Lung (tissue), 17 donors: ENCODE measurements at places on chromosomes 1 and 21. TPM values are rescaled to one million over a fixed set of nuclear protein-coding genes. Genes with fewer than 3 reads are reported as not detected.
A peak's percentile ranks its signal among the peaks of the same experiment; 100 is the strongest.

Gene OR2L13
- total RNA-seq, result not detected

Gene NBPF26
- 29.2 TPM for total RNA-seq

Gene DIRAS3
- 3.5 TPM for total RNA-seq

Gene AMY1A
- total RNA-seq, result 10.4 TPM

Gene RNU1-4
- total RNA-seq, result 3,134 TPM

Gene PHF13
- total RNA-seq, result 8.9 TPM

Gene SYT14
- not detected for total RNA-seq

Gene TAS1R1
- 0.21 TPM for total RNA-seq

Gene SLC9A1
- 19.3 TPM for total RNA-seq

Gene TLR5
- total RNA-seq, result 21.2 TPM

Gene NTMT2
- total RNA-seq, result not detected

Gene FAM72D
- total RNA-seq, result 0.60 TPM

GRCh38 chr21:38909929-38910328 is 104.2 kb downstream of the ETS2 start:
- H3K4me1 ChIP-seq, result peaks cover 29% of the 10 kb centered on the region
- no peaks in the 10 kb centered on the region for H3K27me3 ChIP-seq
- H3K4me3 ChIP-seq, result no peak overlapping the region
- no peak for DNase-seq
- peak overlapping the region; percentile 69 for H3K27ac ChIP-seq
- no peaks in the 10 kb centered on the region for H3K36me3 ChIP-seq

- H3K4me3 ChIP-seq, result no peak overlapping the region
- peak overlapping the region; percentile 33 for H3K27ac ChIP-seq
- no peak for DNase-seq
- H3K4me1 ChIP-seq, result peaks cover 9% of the 10 kb centered on the region
- no peaks in the 10 kb centered on the region for H3K27me3 ChIP-seq
Measured at GRCh38 chr1:91011726-91012125, 10.1 kb downstream of the ZNF644 start.

DNA sequence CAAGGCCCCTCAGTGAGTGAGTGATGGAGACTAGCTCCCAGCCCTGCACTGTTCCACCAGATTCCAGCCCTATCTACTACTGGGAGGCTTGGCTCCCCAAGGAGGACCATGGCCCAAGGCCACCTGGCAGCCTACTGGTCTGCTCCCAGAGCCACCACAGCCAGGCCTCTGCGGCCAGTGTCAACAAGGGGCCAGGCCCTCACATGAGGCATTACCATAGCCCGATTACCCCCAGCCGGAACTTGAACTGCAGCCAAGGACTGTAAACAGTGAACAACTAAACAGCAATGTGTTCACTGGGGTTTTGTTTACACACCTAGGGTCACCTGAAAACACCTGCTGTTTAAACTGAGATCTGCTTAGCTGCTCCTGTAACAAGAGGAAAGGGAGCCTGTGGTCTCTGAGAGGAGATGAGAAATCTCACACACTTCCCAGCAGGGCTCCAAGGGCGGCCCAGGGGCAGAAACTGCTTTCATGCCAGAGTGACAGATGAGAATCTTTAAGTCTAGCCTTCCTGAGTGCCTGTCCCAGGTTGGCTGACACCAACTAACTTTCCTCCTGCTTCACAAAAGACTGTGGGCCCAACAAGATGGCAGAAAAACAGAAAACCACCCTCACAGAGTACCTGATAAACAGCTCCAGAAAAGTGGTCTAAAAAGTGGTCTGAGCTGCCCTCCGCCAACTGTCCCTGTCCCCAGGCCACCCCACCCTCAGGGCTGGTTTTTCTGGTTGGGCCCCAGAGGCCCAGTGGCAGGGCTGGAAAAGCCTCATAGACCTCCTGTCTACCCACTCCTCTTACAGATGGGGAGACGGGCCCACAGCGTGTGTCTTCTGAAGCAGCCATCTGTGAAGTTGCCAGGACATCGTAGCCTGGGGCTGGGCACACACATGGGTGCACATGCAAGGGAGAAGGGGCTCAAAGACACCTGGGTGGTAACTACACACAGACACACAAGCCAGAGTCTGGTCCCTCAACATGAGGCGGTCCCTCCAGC is 28.8 kb downstream of the MEF2D start:
- no peaks in the 10 kb centered on the region for H3K27me3 ChIP-seq
- H3K27ac ChIP-seq, result peak overlapping the region; percentile 57
- no peak overlapping the region for H3K4me3 ChIP-seq
- H3K36me3 ChIP-seq, result peaks cover 32% of the 10 kb centered on the region
- DNase-seq, result no peak

DNA sequence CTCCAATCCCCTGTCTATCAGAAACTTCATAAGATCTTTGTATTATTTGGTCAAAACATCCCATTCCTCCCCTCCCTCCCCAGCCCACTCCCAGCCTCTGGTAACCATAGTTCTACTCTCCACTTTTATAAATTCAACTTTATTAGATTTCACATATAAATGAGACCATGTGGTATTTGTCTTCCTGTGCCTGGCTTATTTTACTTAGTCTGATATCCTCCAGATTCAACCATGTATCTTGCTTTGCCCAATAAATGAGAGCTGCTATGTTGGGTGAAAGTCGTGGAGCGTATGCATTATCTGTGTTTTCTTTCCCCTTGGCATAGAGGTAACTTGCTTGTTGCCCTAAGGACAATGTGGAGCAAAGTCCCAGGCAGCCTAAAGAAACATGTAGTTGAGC is 28.5 kb upstream of the CHRM3 start:
- no peak overlapping the region for H3K27ac ChIP-seq
- DNase-seq, result no peak
- H3K36me3 ChIP-seq, result no peaks in the 10 kb centered on the region

DNA sequence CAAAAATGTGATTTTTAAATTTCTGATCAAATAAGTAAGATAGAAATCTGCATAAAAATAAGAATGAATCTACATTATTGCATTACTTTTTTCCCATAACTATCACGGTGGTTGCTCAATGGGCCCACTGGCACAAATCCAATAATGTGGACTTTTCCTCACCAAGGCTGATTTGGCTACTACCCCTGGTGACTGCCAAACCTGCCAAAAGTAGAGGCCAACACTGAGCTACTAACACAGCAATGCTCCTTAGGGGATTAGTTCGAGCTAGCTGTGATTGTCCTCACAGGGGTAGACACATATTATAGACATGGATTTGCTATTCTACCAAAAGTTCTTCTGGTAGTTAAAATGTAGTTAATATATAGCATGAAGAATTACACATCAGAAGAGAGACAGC is 107.7 kb upstream of the ZNHIT6 start:
- H3K27me3 ChIP-seq, result no peaks in the 10 kb centered on the region
- no peaks in the 10 kb centered on the region for H3K36me3 ChIP-seq
- no peaks in the 10 kb centered on the region for H3K4me1 ChIP-seq
- H3K4me3 ChIP-seq, result no peak overlapping the region

- no peaks in the 10 kb centered on the region for H3K27me3 ChIP-seq
- no peaks in the 10 kb centered on the region for H3K36me3 ChIP-seq
- H3K4me3 ChIP-seq, result no peak overlapping the region
- DNase-seq, result peak; percentile 80
- no peaks in the 10 kb centered on the region for H3K4me1 ChIP-seq
Measured at GRCh38 chr1:21573971-21574465, 64.8 kb downstream of the ALPL start.

DNA sequence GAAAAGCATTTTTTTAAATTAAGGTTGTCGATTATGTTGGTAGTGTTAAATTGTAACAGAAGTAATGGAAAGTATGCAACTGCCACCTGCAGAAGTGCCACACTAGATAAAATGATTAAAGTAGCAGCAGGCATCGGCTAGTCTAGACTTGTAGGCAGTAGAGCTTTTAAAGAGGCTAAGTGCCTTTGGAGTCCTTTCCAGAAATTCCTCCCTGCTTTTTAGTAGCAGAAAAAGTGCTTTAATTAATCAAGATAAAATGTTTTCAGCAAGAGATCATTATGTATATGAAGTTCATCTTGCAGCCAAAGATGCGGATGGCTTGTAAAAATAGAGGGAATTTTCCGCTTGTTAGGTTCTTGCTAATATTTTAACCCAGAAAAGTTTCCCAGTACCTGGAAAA is 87.1 kb upstream of the LRRC8D start:
- no peak overlapping the region for H3K27ac ChIP-seq
- H3K36me3 ChIP-seq, result no peaks in the 10 kb centered on the region
- no peak for DNase-seq
- H3K4me3 ChIP-seq, result no peak overlapping the region
- peaks cover 4% of the 10 kb centered on the region for H3K4me1 ChIP-seq

GRCh38 chr1:190196020-190196419 is 281.6 kb downstream of the BRINP3 start:
- DNase-seq, result no peak
- no peak overlapping the region for H3K4me3 ChIP-seq
- H3K4me1 ChIP-seq, result no peaks in the 10 kb centered on the region
- H3K27me3 ChIP-seq, result no peaks in the 10 kb centered on the region
- H3K36me3 ChIP-seq, result no peaks in the 10 kb centered on the region
- H3K27ac ChIP-seq, result no peak overlapping the region

GRCh38 chr1:83012950-83013349 is 986.0 kb downstream of the TTLL7 start:
- no peak overlapping the region for H3K4me3 ChIP-seq
- H3K27ac ChIP-seq, result no peak overlapping the region
- H3K36me3 ChIP-seq, result no peaks in the 10 kb centered on the region
- H3K27me3 ChIP-seq, result no peaks in the 10 kb centered on the region
- H3K4me1 ChIP-seq, result no peaks in the 10 kb centered on the region
- no peak for DNase-seq

DNA sequence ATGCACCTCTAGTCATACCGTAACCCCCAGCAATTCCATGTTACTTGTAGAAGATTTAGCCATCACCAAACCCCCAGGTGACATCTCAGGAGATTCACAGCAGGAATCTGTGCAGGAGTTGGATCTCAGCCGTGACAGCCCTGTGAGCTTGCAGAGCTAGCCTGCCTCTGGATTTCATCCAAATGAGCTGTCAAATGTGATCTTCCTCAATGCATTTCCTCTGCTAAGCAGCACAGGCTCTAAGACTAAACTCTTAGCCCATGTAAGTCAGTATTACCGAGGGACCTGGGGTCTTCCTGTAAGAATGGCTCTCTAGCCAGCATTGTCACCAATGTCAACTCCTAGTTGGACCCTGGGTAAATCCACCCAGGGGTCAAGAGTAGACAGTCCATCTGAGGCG is 41.7 kb downstream of the UMODL1 start:
- peaks cover 11% of the 10 kb centered on the region for H3K4me1 ChIP-seq
- peak; percentile 90 for DNase-seq
- no peak overlapping the region for H3K27ac ChIP-seq
- no peaks in the 10 kb centered on the region for H3K36me3 ChIP-seq
- H3K27me3 ChIP-seq, result no peaks in the 10 kb centered on the region
- no peak overlapping the region for H3K4me3 ChIP-seq

DNA sequence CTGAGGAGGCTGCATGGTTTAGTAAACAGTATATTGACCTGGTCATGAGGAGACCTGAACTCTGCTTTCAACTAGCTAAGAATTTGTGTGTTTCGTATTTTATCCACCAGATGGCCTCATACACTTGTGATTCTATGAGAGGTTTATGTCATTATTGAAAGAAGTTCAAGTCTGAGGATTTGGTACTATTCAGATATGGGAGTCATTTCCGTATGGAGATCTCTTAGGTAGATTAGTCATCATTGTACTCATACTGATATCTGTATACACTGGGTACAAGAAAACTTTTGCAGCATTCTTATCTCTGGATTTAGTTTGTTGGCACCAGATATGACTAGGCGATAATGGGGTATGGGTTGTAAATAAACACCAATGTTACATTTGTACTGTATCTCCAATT is 26.6 kb downstream of the ATF6 start:
- H3K36me3 ChIP-seq, result peaks cover 19% of the 10 kb centered on the region
- H3K27ac ChIP-seq, result no peak overlapping the region
- no peak for DNase-seq

GRCh38 chr1:229567109-229567868 is 8.8 kb upstream of the ABCB10 start:
- no peak overlapping the region for H3K4me3 ChIP-seq
- H3K27me3 ChIP-seq, result no peaks in the 10 kb centered on the region
- no peak overlapping the region for H3K27ac ChIP-seq
- no peak for DNase-seq
- no peaks in the 10 kb centered on the region for H3K4me1 ChIP-seq
- no peaks in the 10 kb centered on the region for H3K36me3 ChIP-seq

DNA sequence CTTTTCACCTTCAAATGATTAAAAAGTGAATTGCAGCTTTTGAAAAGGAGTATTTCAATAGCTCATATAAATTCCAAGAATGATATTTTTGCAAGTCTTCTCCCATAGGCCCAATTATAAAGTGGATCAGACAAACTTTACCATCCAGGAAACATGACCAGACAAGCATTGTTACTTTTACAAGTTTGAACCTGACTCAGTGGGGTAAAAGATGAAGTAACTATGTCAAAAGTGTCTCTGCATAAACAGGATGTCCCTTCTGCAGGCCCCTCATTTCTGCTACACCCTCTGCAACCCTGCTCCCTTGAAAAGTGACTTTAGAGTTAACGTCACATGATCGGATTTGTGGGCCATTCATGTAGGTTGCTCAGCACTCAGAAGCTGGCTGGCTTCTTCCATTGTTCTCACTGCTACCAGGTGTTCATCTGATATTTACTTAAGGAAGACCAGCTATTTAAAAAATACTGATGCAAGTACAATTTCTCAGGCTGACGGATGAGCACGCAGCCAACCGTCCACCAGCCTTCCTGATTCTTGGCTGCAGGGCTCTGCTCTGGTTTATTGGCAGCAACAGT is 32.3 kb downstream of the URB1 start:
- H3K4me3 ChIP-seq, result no peak overlapping the region
- no peak overlapping the region for H3K27ac ChIP-seq
- peaks cover 37% of the 10 kb centered on the region for H3K36me3 ChIP-seq
- peak; percentile 11 for DNase-seq

DNA sequence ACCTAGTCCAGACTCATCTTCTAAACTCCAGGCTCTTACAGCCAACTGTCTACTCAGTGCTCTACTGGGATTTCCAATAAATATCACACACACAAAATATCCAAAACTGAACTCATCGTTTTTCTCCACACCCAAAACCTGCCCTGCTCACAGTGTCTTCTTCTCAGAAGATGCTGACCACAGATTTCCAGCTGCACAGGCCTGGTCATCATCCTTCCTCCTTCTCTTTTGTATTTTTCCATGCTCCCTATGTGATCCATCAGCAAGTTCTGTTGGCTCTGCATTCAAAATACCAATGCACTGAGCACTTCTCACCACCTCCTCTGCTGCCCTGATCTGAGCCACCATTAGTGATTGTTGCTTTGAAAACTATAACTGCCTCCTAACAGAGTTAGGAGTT is 159.5 kb upstream of the KAZN start:
- H3K27ac ChIP-seq, result no peak overlapping the region
- H3K4me3 ChIP-seq, result no peak overlapping the region
- H3K4me1 ChIP-seq, result no peaks in the 10 kb centered on the region
- H3K36me3 ChIP-seq, result no peaks in the 10 kb centered on the region

GRCh38 chr1:36872858-36873257 is 161.5 kb downstream of the GRIK3 start:
- H3K36me3 ChIP-seq, result no peaks in the 10 kb centered on the region
- H3K4me3 ChIP-seq, result no peak overlapping the region
- DNase-seq, result peak; percentile 3
- H3K27me3 ChIP-seq, result peaks cover 21% of the 10 kb centered on the region
- H3K27ac ChIP-seq, result no peak overlapping the region
- H3K4me1 ChIP-seq, result no peaks in the 10 kb centered on the region
